ENCODE measurements at places on chromosomes 13 and 19. TPM values are rescaled to one million over a fixed set of nuclear protein-coding genes. Genes with fewer than 3 reads are reported as not detected.

Gene RNF113B
- total RNA-seq, result not detected

Gene MYH14
- 52.3 TPM for total RNA-seq

Gene TPTE2
- total RNA-seq, result 0.60 TPM

Gene CEACAM8
- not detected for total RNA-seq

Gene PNMA8B
- total RNA-seq, result 3.0 TPM

Gene FUZ
- 23.2 TPM for total RNA-seq

Gene SIGLEC11
- 1.7 TPM for total RNA-seq

Gene KLK12
- not detected for total RNA-seq

Gene IL4I1
- total RNA-seq, result 1.6 TPM

Gene ZNF468
- 30.6 TPM for total RNA-seq

Gene CCDC70
- not detected for total RNA-seq

Gene RFPL4A
- not detected for total RNA-seq

Gene ZNF345
- 15.8 TPM for total RNA-seq

Gene SLC5A5
- total RNA-seq, result not detected

Gene SOX1
- total RNA-seq, result not detected

Gene MEIS3
- 277 TPM for total RNA-seq

Gene LIM2
- not detected for total RNA-seq

Gene SUPT20H
- total RNA-seq, result 99.6 TPM

Gene PSG1
- not detected for total RNA-seq

Gene WDR88
- total RNA-seq, result not detected

Gene APC2
- 2.3 TPM for total RNA-seq

Gene PSG11
- total RNA-seq, result not detected

Gene RPS28
- total RNA-seq, result 1,352 TPM

Gene FAM83E
- total RNA-seq, result 3.7 TPM

Gene ZNF69
- 25.1 TPM for total RNA-seq

Gene KLK14
- 0.99 TPM for total RNA-seq

Gene ALDH16A1
- total RNA-seq, result 21.4 TPM

Gene OR7D2
- 1.8 TPM for total RNA-seq

Gene GPR4
- not detected for total RNA-seq

Gene NOVA2
- 0.51 TPM for total RNA-seq

Gene CCDC8
- total RNA-seq, result 51.7 TPM

Gene CDK8
- total RNA-seq, result 25.6 TPM

Gene PABPC3
- 0.29 TPM for total RNA-seq

Gene ZNF737
- 32.4 TPM for total RNA-seq

Gene IL12RB1
- total RNA-seq, result not detected

Gene MYPOP
- 11.5 TPM for total RNA-seq

Gene MEF2B
- 1.4 TPM for total RNA-seq

Gene RPL28
- 1,773 TPM for total RNA-seq

Gene MAST1
- 5.8 TPM for total RNA-seq

Gene RETN
- total RNA-seq, result not detected

Gene CBARP
- total RNA-seq, result 10.4 TPM

Gene OR7C1
- total RNA-seq, result not detected

Gene CNN1
- 29.6 TPM for total RNA-seq

Gene ZNF418
- total RNA-seq, result 21.0 TPM

Gene NCR1
- not detected for total RNA-seq
